AG10803 (cell line): ENCODE measurements at places on chromosomes 7 and 10.

- peak; percentile 36 for DNase-seq
Measured at GRCh38 chr7:23467806-23468525, 2.3 kb downstream of the IGF2BP3 start.

DNA sequence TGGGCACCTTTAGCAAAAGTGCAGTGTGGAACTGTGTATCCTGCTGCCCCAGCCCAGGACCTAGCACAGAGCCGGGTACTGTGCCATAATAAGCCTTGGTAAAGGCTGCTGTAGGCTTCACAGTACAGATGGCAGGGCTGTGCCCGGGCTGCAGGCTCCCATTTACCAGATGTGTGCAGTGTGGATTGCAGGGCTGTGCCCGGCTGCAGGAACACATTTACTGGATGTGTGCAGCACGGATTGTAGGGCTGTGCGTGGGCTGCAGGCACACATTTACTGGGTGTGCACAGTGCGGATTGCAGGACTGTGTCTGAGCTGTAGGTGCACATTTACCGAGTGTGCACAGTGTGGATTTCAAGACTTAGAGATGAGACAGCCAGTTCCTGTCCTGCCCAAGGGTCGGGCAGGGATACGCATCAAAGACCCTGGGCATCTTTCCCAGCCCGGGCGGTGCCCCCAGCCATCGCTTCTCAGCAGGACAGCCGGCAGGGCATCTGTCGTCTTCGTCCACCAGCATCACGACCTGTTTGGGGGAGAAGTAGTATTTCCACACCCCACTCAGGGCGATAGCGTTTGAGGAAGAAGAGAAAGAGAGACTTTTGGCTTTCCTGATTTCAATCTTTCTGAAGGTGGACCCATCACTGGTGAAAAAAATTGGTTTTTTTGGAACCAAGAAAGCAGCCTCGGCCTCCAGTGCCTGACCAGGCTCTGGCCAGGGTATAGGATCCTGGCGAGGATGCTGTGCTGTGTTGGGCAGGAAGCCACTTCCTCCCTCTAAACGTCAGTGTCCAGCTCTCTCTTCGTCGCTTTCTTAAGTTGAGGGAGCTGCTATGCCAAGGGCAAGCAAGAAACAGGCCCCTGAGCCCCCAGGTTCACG, 180.8 kb downstream of the CUX1 start:
- no peak for DNase-seq

- DNase-seq: no peak
Measured at GRCh38 chr7:37448011-37448635, 541 bp downstream of the ELMO1 start.

- DNase-seq: no peak
Measured at GRCh38 chr7:46982928-46983327, 599.0 kb downstream of the TNS3 start.

- no peak for DNase-seq
Measured at GRCh38 chr7:67604461-67605386, 608.1 kb downstream of the TYW1 start.

DNA sequence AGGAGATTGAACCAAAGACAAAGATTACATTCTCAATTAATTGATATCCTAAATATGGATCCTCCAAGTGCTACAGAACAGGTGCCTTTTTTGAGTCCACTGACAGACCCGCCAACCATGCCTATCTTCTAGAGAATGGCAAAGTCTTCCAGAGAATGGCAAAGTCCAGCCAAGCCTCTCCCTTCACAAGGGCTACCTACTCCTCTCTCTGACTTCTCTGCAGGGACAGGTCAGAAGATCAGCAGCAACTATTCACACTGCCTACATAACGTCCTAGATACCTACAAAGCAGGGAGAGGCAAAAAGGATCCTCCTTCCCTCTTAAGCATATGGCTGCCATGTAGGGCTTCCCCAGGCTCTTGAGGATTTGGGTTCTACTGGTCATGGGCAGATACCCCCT, 12.4 kb downstream of the UBE2H start:
- no peak for DNase-seq

DNA sequence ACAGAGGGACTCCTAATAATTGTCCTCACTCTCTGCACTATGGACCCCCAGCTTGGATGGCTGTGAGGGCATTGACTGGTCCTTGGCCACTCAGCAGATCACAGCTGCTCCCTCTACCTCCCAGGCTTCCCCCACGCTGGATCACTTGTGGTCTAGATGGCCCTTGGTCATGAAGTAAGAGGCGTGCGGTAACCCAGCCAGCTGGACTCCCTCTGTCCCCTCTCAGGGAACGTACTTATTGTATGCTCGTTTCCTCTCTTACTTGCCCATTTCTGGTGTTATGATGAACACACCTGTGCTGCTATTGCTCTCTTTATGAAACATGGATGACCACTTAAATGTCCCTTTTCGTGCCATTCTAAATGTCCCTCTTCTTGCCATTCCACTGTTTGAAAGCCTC, 19.3 kb downstream of the ADAMTS14 start:
- no peak for DNase-seq

GRCh38 chr7:118013252-118014010, 140.2 kb upstream of the CTTNBP2 start:
- DNase-seq: no peak

GRCh38 chr7:40120020-40120419, 14.4 kb downstream of the MPLKIP start:
- no peak for DNase-seq

DNA sequence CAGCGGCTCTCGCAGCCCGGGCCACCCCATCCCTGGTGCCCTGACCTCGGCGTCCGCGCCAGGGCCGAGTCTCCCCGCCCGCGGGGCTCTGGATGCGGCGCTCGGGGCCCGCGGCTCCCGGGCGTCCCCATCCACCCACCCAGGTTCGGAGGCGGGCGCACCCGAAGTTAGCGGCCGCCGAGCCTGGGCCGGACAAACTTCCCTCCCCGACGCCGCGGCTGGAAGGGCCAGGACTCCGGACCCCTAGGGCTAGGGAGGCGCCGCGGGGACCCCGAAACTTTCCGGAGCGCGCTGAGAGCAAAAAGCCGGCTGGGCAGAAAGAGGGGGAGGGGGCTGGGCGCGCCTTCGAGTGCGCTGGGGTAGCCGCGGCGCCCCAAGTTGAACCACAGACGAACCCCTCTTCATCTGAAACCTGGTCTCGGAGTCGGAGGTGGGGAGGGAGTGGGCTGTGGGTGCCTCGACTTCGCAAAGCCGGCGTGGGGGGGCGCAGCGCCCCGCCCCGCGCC, 3.7 kb upstream of the ELFN1 start:
- DNase-seq: no peak

DNA sequence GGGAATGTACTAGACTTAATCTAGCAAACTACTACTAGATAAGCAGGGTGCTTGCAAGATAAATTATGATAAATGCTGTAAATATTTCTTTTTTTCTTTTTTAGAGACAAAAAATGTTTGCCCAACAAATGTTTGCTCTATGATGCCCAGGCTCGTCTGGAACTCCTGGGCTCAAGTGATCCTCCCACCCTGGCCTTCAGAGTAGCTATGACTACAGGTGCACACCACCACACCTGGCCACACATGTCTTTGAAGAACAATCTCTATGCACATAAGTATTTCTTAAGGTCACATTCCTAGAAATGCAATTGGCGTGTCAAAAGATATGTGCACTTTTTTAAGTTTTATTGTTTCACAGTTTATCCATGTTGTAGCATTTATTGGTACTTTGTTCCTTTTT, 179.6 kb upstream of the FRMD4A start:
- no peak for DNase-seq

DNA sequence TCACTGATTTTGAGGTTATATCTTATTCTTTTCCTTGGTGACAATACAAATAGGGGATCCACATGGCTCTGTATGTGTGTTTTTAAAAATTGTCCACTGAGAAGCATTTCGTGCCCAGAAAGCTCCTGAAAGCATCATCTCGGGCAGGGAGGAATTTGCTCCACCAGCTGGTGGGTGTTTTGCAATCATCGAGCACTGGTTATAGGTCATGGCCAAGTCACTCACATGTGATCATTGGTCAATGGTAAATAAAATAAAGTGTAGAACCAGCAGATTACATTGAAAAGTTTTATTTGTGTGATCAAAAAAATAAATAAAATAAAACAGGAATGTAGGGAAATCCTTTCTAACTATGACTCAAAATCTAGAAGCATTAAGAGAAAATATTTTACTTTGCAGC, 23.0 kb upstream of the SNX13 start:
- peak; percentile 66 for DNase-seq

DNA sequence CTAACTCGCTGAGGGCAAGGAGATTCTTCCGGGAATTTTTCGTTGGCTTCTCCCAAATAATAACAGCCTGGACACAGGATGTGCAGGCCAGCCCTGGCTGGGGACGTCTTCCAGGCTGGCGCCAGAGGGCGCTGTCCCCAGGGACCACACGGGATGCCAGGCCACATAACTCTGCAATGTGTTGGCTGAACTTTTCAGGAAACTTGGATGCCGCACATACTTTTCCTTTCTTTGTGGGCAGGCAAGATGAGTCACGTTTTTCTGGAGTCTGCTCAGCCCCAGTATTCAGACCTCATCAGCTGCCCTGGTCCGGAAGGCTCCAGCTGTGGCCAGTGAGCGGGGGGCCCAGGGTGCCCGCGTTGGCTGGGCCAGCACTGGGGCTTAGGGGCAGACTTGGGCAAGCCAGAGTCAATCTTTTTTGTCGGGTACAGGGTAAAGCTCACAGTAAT, 122.7 kb downstream of the PRKAG2 start:
- DNase-seq: peak; percentile 99

- peak; percentile 61 for DNase-seq
Measured at GRCh38 chr7:16982640-16983350, 101.0 kb upstream of the AGR3 start.
